ENCODE measurements at places on chromosomes 3 and 15.

DNA sequence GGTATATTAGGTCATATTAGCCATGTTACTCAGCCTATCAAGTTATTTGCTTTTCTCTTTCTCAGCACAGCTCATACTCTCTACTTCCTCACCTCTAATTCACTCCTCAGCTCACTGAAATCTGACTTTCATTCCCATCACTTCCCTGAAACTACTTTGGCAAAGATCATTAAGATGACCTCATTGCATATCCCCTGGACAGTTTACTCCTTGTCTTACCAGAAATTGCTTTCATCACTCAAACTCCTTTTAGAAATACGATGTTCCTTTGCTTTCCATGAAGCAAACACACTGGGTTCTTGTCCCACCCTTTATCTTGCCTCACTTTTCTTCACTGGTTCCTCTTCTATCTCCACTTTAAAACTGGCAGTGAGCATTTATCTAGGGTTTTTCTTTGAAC, 354.4 kb downstream of the TUSC7 start:
- DNase-seq = no peak

GRCh38 chr3:6362406-6362805, 498.5 kb upstream of the GRM7 start:
- DNase-seq = no peak

GRCh38 chr15:70051948-70052633, 45.6 kb downstream of the TLE3 start:
- no peak for DNase-seq

GRCh38 chr15:88905576-88905975, 7.6 kb downstream of the MFGE8 start:
- DNase-seq = no peak

DNA sequence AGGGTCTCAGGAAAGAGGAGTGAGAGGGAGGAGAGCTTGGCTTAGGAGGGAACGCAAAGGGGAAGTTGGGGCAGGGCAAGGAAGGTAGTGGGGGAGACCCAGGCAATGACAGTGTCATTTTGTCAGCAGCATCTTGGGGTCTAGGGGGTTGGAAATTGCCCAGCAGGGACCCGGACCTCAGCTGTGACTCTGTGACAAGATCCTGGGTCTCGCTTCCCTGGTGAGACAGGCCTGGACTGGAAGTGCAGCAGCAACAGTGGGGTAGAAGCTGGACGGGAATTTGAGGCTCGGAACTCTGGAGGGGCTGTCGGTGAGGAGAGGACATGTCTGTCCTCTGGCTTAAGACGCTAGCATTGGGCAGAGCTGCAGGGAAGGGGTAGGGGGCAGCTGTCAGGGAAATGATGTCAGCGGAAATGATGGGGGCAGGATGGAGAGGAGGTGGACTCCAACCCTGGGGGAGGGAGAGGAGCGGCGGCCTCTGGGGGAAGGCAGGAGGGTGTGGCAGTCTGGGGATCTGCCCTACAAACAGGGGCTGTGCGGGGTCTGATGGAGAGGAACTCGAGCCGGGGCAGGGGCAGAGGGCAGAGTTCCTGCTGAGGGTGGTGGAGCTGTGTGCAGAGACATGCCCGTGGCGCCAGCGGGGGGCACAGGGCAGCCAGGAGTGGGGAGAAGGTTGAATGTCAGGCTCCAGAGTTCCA, 12.3 kb downstream of the ANPEP start:
- no peak for DNase-seq

- no peak for DNase-seq
Observed at GRCh38 chr15:45534821-45535220, 12.3 kb upstream of the SLC30A4 start.

DNA sequence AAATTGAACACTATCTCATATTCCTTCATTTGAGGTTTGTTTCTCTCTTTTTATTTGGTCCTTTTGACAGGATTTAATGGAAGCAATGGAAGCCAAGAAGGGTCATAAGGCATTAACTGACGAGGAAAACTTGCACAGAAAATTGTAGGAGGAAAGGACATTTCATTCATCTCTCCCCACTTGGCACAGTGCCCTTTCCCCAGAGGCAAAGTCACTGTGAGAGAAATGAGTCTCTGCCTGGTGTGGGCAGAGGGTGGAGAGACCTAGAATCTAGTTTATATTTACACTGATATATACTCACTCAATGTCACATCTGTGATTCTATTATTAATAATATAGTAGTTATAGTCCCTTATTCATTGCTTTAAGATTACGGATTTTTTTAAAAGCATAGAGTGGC, 324.6 kb upstream of the IL12A start:
- no peak for DNase-seq

GRCh38 chr15:74529921-74530320, 11.1 kb upstream of the ARID3B start:
- no peak for DNase-seq

DNA sequence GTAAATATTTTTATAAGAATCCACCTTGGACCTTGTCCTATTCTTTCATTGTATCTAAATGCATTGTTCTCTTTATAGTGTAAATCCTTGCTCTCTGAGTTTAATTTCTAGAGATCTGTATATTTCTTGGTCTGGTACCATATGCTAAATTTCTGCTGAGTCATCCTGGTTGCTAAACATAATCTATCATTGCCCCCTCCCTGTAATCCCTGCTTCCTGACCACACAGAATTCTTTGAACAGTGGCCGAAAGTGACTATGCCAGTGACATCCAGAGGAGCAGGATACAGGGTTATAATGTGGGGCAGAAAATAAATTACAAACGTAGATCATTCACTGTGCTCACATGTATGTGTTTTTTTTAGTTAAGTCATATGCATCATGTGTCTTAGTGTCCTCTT, 143.1 kb downstream of the DIPK2A start:
- DNase-seq = no peak

GRCh38 chr15:95511671-95512070, 818.8 kb upstream of the NR2F2 start:
- no peak for DNase-seq

GRCh38 chr3:157948605-157949383, 157.4 kb downstream of the SHOX2 start:
- DNase-seq = no peak

DNA sequence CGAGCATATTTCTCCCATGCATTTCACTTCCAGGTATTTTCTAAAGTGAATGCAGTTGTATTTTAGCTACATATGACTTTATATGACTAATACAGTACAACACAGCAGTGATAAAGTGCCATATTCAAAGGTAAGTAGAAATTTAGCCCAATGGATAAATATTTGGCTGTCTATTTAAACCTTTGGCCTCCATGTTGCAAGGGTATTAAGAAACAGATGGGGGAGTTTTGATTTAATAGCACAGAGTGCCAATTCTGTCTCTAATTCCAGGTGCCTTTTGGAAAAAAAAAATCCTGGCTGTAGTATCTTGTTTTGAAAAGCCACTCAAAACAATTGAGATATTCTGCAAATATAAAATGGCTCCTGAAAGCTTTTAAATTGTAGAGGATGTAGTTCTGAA, 44.9 kb upstream of the SGO1 start:
- DNase-seq = no peak

DNA sequence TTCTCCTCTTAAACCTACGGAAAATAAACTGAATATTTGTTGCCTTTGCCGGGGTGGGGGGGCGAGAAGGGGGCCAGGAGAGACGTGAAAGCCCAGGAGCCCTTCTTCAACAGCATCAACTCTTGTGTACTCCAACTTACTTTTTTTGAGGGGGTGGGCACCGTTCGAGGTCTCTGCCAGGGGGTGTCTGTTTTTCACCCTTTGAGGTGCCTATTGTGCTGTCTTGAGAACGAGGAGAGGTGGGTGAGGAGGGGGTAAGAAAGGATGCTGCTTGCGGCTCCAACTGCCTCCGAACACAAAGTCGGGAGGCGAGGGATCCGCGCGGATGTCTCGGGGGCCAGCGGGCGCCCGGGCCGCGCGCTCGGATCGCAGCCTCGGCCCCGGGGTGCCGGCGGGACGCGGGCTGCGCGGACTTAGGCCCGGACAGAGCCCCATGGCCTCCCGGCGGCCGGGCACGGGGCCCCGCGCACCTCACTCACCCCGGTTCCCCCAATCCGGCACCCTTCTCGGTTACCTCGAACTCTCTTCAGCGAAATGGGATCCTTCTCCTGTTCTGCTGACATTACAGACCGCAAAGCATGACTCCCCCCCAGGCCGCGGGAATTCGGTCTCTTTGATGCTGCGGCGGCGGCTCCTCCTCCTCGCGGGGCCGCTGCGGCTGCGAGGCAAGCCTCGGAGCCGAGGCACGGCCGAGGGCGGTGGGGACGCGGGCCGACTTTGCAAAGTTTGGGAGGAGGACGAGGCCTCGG, 650 bp downstream of the PYGO1 start:
- no peak for DNase-seq

- DNase-seq = no peak
Observed at GRCh38 chr3:105367063-105367405, 325 bp downstream of the ALCAM start.

GRCh38 chr15:54820098-54820497, 376.6 kb downstream of the RSL24D1 start:
- no peak for DNase-seq

GRCh38 chr3:7585052-7585451, 724.1 kb downstream of the GRM7 start:
- no peak for DNase-seq

GRCh38 chr3:128620268-128620691, 30.3 kb downstream of the RPN1 start:
- no peak for DNase-seq

- DNase-seq = no peak
Observed at GRCh38 chr3:126344380-126345041, 12.7 kb downstream of the KLF15 start.

DNA sequence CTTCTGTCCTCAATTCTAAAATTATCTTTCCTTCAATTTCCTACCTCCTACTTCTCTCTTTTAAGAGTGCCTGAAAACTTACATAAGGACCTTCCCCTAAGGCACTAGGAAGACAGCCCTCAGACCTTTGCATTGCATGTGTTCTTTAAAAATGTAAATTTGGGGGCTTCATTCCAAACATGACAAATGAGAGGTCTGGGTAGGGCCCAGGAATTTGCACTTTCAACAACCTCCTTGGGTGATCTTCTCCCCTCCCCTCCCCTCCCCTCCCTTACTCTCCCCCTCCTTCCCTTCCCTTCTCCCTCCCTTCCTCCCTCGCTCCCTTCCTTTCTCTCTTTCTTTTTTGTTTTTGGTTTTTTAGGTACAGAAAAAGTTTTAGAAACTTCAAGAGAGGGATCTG, 18.7 kb downstream of the USF3 start:
- DNase-seq = no peak

GRCh38 chr3:73573204-73573603, 51.5 kb downstream of the PDZRN3 start:
- no peak for DNase-seq

DNA sequence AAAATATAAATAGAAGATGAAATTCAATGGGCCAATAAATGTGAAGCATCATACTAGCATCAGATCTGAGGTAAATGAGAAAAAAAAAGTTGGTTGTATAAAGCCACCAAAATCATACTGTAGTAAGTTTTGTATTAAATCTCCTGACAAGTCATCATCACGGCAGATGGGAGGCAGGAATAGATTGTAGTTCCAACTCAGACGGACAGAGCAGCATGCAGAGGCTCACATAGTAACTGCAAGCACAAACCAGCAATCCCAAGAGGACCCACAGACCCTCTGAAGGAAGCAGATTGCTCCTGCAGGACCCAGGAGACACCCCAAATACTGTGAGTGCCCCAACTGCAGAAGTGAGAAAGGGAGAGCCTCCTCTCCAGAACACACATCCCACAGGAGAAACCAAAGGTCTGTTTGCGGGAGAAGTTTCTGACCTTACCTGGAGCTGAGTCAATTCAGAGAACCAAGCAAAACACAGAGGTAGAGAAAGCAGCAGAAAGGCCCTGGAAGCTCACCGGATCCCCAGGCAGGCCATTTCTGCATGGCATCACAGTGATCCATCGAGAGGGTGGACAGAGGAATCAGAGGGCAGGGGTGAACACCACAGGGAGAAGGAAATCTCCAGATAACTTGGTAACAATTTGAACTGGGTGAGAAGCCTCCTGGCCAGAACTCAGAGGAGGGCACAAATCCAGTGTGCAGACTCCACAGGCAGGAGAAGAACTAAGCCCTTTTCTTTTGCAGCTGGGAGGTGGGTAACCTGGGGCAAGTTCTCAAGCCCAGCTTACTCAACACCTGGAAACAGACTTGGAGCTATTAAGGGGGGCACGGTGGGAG, 141.6 kb upstream of the ARHGEF26 start:
- no peak for DNase-seq

DNA sequence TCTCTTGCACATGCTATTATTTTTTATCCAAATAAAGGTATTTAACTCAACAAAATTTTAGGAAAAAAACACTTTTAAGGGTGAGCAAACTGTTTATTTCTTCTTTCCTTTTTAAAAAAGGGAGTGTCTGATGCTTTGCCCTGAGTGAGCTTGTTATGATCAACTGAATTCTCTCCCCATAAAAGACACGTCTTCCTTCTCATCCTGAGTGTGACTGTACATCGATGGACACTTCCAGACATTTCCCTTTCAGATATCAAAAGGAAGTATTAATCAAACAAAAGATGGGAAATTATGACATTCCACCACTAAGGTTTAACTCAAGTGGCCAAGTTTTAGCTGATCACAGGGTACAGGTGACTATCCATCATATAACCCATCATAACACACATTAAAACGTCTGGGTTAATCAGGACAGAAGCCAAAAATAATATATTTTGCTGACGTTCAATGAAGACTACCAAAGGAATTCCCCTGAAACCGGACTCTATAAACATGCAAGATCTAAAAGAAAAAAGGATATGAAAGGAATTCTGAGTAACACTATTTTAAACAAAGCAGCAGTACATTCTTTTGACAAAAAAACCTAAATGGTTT, 354.8 kb downstream of the MECOM start:
- DNase-seq = no peak

DNA sequence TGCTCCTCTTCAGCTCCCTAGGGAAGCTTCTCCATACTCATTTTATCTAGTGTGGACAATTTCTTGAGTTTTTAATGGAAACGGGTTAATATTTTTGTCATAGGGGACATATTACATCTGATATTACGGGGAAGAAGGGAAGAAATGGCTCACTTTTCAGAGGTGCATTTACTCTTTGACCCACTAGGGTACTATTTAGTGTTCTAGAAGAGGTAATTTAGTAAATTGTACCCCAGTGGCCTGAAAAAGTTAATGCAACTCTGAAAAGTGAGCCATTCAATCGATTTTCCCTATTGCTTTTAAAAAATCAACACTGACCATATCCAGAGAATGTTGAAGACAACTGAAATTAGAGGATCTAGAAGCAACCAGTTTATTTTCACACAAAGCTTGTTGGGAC, 71.2 kb downstream of the MAP2K5 start:
- DNase-seq = no peak
